Colonic mucosa (tissue), 4 donors: ENCODE measurements at places on chromosomes 5 and 9. TPM values are rescaled to one million over a fixed set of nuclear protein-coding genes. Genes with fewer than 3 reads are reported as not detected.
A peak's percentile ranks its signal among the peaks of the same experiment; 100 is the strongest.

GRCh38 chr9:129834489-129835127 is 467 bp downstream of the C9orf78 start:
- DNase-seq = peak; percentile 43

GRCh38 chr5:179186801-179187200 is 126.6 kb downstream of the ZNF354C start:
- no peak for DNase-seq

DNA sequence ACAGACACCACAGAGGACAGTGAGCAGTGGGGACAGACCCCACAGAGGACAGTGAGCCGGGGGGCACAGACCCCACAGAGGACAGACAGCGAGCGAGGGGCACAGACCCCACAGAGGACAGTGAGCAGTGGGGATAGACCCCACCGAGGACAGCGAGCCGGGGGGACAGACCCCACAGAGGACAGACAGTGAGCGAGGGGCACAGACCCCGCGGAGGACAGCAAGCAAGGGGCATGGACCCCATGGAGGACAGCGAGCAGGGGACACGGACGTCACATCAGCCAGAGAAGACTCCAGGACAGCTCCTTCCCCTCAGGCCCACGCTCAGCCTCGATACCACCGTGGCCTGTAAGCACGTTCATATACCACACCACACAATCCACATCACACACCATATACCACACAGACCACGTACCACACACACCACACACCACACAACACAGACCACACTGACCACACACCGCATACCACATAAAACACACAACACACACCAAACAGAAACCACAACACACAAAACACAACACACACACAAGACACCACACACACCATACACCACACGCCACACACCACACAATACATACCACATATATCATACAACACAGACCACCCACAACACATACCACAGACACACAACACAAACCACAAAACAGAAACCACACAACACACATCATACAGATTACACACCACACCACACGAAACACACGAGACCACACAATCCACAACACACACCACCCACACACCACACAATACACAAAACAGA is 5.2 kb upstream of the ZDHHC11 start:
- no peak for DNase-seq

Gene SLC25A48
- total RNA-seq = 6.0 TPM

DNA sequence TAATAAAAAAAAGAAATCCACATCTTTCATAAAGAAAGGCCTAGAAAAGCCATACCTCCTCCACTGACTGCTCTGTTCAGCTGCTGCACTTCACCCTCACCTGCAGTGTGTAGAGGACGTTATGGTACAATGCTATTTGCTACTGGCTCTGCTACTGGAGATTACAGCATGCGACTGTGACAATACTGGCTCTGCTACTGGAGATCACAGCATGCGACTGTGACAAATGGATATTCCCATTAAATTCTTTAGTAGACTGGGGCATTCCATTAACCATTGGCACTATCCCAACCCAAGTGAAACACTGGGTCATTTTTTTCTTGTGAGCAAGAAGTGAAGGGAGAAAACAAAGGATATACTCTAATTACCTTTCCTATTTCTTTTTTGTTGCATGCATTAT is 1063.5 kb upstream of the DMAC1 start:
- DNase-seq = no peak

- no peak for DNase-seq
These were observed 200.6 kb upstream of the MVB12B start for GRCh38 chr9:126125992-126126409.

DNA sequence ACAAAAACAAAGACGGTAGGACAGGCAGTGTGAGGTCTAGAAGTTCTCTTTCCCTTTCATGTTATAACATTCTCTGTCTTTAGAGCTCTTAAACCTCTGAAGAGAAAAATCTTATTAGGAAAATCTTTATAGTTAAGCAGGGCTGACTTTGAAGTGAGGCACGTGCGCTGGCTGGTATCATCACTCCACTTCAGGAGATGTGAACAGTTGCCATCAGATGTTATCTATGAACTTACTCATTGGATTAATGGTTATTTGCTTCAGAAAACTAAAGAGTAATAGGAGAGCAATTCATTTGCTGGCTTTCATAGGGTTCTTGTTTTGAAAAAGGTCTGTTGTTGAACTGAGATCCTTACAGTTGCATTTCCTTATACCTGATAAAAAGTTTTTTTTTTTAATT is 25.7 kb downstream of the LRRTM2 start:
- DNase-seq = no peak

GRCh38 chr9:98886691-98887229 is 56.9 kb upstream of the COL15A1 start:
- DNase-seq = no peak

Gene JAKMIP2
- total RNA-seq = 0.17 TPM

- DNase-seq = no peak
These were observed 13.2 kb upstream of the C5orf58 start for GRCh38 chr5:170219615-170220014.

DNA sequence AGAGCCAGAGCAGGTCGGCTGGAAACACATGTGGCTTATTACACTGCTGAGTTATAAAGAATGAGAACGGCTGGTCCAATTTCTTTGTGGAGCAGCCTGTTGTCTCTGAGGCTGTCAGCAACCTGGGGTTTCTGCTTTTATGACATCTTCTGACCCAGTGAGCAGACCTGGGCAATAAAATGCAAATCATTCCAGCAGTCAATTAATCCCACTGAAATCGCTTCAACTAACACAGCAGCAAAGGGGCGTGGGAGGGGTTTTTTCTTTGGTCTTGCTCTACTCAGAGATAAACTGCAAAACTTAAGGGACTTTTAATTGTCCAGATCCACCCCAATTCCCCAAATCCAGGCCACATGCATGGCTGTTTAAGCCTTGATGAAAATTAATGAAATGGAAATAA is 215.7 kb downstream of the SLIT3 start:
- DNase-seq = no peak

DNA sequence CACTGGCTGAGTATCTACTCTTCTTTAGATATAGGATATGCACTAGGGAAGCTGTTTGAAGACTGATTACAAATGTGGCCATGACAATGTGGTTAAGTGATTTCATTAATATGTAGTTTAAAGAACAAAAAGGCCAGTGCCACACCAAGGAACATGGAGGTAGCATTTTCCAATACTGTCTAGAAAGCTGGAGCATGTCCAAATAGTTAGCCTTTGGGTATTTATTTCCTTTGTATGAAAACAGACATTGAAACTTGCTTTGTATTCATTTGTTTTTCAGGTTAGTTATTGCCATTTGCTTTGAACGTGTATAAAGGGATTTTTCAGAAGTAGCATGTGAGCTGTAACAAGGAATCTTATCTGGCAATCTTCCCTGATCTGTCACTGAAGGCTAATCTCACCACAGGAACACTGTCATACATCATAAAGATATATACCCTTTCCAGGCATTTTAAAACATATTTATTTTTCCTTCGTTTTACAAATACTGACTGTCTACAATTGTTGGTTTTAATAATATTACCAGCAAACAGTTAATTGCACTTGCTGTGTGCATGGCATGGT is 93.4 kb downstream of the PLPPR1 start:
- DNase-seq = no peak
